ENCODE measurements at places on chromosomes 13 and 19. TPM values are rescaled to one million over a fixed set of nuclear protein-coding genes. Genes with fewer than 3 reads are reported as not detected.

DNA sequence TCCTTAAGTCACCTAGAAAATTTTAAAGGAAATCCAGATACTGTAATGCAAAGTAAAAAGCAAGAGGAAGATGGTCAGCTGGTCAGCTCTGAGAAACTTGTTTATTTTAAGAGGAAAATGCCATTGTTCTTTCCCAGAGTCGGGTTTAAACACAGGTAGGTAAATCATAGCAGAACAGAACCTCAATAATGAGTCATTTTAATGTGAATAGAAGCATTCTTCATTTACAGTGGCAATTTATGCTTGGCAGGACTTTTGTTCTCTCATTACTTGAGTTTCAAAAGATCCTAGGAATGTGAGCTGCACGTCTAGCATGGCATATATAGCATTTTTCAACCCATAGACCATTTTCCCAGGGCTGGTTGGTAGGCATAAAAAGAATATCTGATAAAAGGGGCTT is 132.3 kb downstream of the LIG4 start:
- no peaks in the 10 kb centered on the region for H3K36me3 ChIP-seq
- no peaks in the 10 kb centered on the region for H3K4me1 ChIP-seq
- no peaks in the 10 kb centered on the region for H3K27me3 ChIP-seq

GRCh38 chr19:18906605-18907519 is 10.9 kb upstream of the CERS1 start:
- peaks cover 97% of the 10 kb centered on the region for H3K36me3 ChIP-seq
- H3K27me3 ChIP-seq: no peaks in the 10 kb centered on the region
- no peak for DNase-seq
- H3K4me1 ChIP-seq: no peaks in the 10 kb centered on the region
- no peak overlapping the region for H3K4me3 ChIP-seq

DNA sequence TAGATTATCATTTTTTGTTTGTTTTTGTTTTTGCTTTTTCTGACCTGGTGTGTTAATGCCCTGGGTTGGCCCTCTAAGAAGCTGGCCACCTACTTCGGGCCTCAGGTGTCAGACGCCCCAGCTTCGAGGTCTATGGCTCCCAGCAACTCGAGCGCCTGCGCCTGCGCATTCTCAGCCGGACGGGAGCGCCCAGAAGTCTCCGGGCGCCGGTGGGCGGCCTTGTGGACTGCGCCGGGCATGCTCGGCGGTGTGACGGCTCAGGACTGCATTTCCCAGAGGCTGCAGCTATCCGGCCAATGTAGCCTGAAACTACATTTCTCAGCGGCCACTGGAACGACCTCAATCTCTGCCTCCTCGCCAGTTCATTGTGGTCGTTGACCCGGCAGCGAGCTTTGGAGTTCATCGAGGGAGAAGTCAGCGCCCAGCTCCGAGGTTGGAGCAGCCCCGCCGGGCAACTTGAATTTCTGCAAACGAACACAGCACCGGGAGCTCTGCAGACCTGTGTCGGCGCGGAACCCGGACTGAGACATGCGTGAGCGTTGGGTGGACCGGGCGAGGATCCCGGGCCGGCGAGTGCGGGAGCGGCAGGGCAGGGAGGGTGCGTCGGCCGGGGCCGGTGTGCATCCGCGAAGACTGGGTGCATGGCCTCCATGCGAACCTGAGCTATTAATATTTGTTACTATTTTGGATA is at the start of gene ZNF30:
ZNF30 (plus strand) TSS at position 219 of the 691 bp plus-strand sequence. CDS start 3,045 bp downstream, outside the sequence.
- peak; percentile 96 for DNase-seq
- H3K4me3 ChIP-seq: peak within 1 kb of the TSS; percentile 73
- H3K27ac ChIP-seq: peak within 1 kb of the TSS; percentile 74
- no peaks in the 10 kb centered on the region for H3K27me3 ChIP-seq
- H3K36me3 ChIP-seq: peaks cover 3% of the 10 kb centered on the region

GRCh38 chr19:55930996-55931515 is 1.1 kb downstream of the NLRP13 start:
- H3K27ac ChIP-seq: no peak overlapping the region
- no peaks in the 10 kb centered on the region for H3K27me3 ChIP-seq
- no peaks in the 10 kb centered on the region for H3K36me3 ChIP-seq
- no peak for DNase-seq
- no peaks in the 10 kb centered on the region for H3K4me1 ChIP-seq

DNA sequence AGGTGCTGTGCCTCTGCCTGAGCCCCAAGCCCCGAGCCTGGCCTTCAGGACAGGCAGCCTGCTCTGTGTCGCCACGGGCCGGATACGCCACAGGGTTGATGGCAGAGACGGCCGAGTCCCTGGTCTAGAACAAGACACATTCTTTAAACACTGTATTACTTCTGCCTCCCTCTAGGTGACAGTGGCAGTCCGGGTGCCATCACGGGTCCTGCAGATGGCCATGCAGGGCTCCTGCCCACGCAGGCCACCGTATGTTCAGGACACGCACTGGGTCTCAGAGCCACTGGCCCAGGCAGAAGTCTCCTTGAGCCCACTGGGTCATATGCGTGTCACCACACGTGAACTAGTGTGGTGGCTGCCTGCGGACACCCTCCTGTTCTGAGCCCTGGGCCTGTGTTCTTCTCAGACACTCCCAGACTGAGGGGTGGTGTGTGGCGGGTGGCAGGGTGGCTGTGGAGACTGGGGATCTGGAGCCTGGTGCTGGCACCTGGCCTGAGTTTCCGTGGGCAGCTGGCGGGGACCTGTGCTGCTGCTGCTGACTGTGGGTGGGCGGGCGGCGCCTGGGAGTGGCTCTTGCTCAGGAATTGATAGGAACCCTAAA is 4.4 kb downstream of the PLEKHJ1 start:
- H3K27ac ChIP-seq: no peak overlapping the region
- H3K27me3 ChIP-seq: no peaks in the 10 kb centered on the region
- no peak for DNase-seq
- no peak overlapping the region for H3K4me3 ChIP-seq

DNA sequence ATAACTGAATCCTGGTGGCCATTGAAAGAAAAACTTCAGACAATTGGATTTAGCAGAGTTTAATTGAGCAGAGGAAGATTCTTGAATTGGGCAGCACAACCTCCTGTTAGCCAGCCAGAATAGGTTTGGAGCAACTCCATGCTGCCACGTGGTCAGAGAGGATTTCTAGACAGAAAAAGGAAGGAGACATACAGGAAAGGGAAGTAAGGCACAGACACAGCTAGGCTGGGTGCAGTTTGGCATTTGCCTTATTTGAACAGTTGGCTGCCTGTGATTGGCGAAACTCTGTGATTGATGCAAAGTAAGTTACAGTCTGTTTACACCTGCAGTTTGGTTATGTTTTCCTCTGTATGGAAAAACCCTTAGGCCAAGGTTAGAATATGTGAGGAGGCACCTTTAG is 85.8 kb upstream of the SPATA13 start:
- H3K4me1 ChIP-seq: peaks cover 5% of the 10 kb centered on the region
- no peaks in the 10 kb centered on the region for H3K36me3 ChIP-seq
- H3K27ac ChIP-seq: peak overlapping the region; percentile 53
- H3K27me3 ChIP-seq: no peaks in the 10 kb centered on the region

- no peak for DNase-seq
- no peaks in the 10 kb centered on the region for H3K27me3 ChIP-seq
- H3K27ac ChIP-seq: no peak overlapping the region
These were observed 52.8 kb downstream of the SERP2 start for GRCh38 chr13:44426461-44426860.

DNA sequence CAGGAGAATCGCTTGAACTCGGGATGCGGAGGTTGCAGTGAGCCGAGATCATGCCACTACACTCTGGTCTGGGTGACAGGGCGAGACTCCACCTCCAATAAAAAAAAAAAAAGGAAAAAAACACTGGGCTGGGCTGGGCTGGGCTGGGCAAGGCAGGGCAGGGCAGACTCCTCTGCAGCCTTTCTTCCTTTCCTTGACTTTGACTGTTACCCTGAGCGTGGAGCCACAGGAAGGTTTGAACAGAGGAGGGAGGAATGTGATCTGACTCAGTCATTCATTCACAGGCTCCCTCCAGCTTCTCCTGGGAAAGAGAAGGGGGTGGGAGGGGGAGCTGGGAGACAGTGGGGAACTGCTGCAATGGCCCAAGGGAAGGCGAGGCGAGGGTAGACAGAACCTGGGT is 2.7 kb upstream of the ACTN4 start:
- no peak overlapping the region for H3K27ac ChIP-seq
- H3K36me3 ChIP-seq: no peaks in the 10 kb centered on the region
- DNase-seq: no peak

GRCh38 chr13:51848674-51849073 is 3.7 kb upstream of the TMEM272 start:
- no peak for DNase-seq
- H3K4me1 ChIP-seq: no peaks in the 10 kb centered on the region
- H3K27ac ChIP-seq: no peak overlapping the region

GRCh38 chr13:76750126-76750525 is 136.1 kb downstream of the KCTD12 start:
- H3K36me3 ChIP-seq: no peaks in the 10 kb centered on the region
- DNase-seq: no peak
- no peaks in the 10 kb centered on the region for H3K27me3 ChIP-seq
- H3K4me1 ChIP-seq: no peaks in the 10 kb centered on the region
- H3K27ac ChIP-seq: no peak overlapping the region
- H3K4me3 ChIP-seq: no peak overlapping the region

DNA sequence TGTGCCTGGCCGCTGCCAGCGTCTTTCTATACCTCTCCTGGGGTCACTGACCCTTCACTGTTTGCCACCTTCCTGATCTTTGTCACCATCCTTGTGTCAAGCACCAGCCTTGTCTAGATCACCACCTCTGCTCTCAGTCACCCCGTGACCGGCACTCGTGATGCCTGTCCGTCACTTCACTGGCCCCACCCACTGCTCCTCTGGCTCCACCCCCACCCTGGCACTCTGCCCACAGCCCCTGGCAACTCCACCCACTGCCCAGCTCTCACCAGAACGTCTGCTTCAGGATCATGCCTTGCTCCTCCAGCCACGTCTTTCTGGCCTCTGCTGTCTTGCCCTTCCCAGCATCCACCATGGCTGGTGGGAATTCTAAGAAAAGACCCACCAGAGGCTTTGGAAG is 24.8 kb upstream of the PLA2G4C start:
- H3K36me3 ChIP-seq: peaks cover 53% of the 10 kb centered on the region
- no peaks in the 10 kb centered on the region for H3K4me1 ChIP-seq
- H3K27ac ChIP-seq: no peak overlapping the region

GRCh38 chr19:13935765-13936510 is 2.3 kb downstream of the PODNL1 start:
- peaks cover 6% of the 10 kb centered on the region for H3K4me1 ChIP-seq
- no peak overlapping the region for H3K27ac ChIP-seq
- H3K27me3 ChIP-seq: peaks cover 35% of the 10 kb centered on the region
- H3K36me3 ChIP-seq: no peaks in the 10 kb centered on the region

The TTC9B gene
- total RNA-seq: not detected

The PRR36 gene
- 1.2 TPM for total RNA-seq

The ZNF835 gene
- total RNA-seq: 3.0 TPM

The THSD8 gene
- total RNA-seq: 6.6 TPM

The TUBA3C gene
- total RNA-seq: not detected

The SEMA6B gene
- 24.7 TPM for total RNA-seq
